ENCODE measurements at places on chromosomes 2 and 18. TPM values are rescaled to one million over a fixed set of nuclear protein-coding genes. Genes with fewer than 3 reads are reported as not detected.

- no peaks in the 10 kb centered on the region for H3K27me3 ChIP-seq
- no peak for DNase-seq
- H3K4me1 ChIP-seq = peaks cover 73% of the 10 kb centered on the region
Observed at GRCh38 chr2:233089851-233090250, 29.7 kb downstream of the INPP5D start.

DNA sequence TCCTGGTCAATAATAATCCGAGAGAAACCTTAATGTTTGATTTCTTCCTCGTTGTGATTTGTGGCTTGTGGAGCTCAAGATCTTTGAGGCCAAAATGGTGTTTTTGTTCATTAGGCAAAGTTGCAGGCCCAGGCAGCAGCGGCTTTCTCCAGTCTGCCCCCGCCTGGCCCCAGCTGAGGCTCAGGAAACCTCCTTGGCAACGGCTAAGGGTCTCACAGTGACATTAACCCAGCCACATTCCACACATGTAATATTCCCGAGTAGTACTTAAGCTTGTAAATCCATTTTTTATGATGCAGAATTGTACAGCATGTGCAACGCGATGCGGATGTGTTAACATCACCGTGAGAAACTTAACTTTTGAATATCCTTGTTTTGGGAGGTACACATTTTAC, 200.1 kb downstream of the BCL11A start:
- DNase-seq = no peak
- no peak overlapping the region for H3K27ac ChIP-seq
- H3K4me3 ChIP-seq = no peak overlapping the region
- peaks cover 13% of the 10 kb centered on the region for H3K4me1 ChIP-seq
- H3K27me3 ChIP-seq = peaks cover 30% of the 10 kb centered on the region

DNA sequence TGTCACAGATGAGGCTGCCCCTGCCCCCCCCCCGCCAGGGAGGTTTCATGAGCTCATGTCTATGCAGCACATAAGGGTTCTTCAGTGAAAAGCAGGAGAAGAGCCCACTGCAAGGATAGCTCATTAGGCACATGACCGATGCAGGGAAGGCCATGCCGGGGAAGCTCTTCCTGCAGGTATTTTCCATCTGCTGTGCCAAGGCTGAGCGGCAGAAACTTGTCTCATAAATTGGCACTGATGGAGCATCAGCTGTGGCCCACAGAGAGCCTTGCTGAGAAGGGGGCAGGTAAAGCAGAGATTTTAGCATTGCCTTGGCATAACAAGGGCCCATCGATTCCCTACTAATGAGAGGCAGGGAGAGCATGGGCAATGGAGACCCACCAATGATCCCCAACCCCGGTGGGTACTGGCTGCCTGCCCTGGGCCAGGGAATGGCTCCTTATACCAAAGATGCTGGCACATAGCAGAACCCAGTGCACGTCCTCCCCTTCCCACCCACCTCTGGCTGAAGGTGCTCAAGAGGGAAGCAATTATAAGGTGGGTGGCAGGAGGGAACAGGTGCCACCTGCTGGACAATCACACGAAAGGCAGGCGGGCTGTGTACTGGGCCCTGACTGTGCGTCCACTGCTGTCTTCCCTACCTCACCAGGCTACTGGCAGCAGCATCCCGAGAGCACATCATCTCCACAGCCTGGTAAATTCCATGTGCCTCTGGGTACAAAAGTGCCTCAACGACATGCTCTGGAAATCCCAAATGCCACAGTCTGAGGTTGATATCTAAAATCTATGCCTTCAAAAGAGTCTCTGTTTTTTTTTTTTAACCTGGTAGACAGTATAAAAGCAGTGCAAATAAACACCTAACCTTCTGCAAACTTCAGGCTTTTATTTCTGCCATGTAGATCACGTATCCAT, 41.4 kb downstream of the STEAP3 start:
- H3K4me3 ChIP-seq = no peak overlapping the region
- no peaks in the 10 kb centered on the region for H3K27me3 ChIP-seq
- H3K4me1 ChIP-seq = peaks cover 3% of the 10 kb centered on the region
- H3K27ac ChIP-seq = no peak overlapping the region

Gene CABYR
- 2.3 TPM for total RNA-seq

GRCh38 chr2:120509991-120510735, 164.2 kb downstream of the INHBB start:
- H3K27ac ChIP-seq = no peak overlapping the region
- H3K27me3 ChIP-seq = peaks cover 4% of the 10 kb centered on the region
- no peak for DNase-seq
- no peaks in the 10 kb centered on the region for H3K36me3 ChIP-seq
- no peak overlapping the region for H3K4me3 ChIP-seq

Gene ABCA12
- not detected for total RNA-seq

- H3K27ac ChIP-seq = no peak overlapping the region
- no peaks in the 10 kb centered on the region for H3K36me3 ChIP-seq
- H3K4me1 ChIP-seq = no peaks in the 10 kb centered on the region
Observed at GRCh38 chr2:59930430-59930829, 623.0 kb downstream of the BCL11A start.

Gene SLC38A11
- not detected for total RNA-seq

- H3K4me3 ChIP-seq = no peak overlapping the region
- no peaks in the 10 kb centered on the region for H3K36me3 ChIP-seq
- H3K27ac ChIP-seq = no peak overlapping the region
- peaks cover 18% of the 10 kb centered on the region for H3K27me3 ChIP-seq
- DNase-seq = no peak
Observed at GRCh38 chr2:238655974-238656722, 191.7 kb upstream of the TWIST2 start.

GRCh38 chr2:108588070-108588668, 53.9 kb downstream of the LIMS1 start:
- no peak for DNase-seq
- H3K27ac ChIP-seq = peak overlapping the region; percentile 79
- H3K4me1 ChIP-seq = peaks cover 48% of the 10 kb centered on the region
- H3K4me3 ChIP-seq = peak overlapping the region; percentile 59

DNA sequence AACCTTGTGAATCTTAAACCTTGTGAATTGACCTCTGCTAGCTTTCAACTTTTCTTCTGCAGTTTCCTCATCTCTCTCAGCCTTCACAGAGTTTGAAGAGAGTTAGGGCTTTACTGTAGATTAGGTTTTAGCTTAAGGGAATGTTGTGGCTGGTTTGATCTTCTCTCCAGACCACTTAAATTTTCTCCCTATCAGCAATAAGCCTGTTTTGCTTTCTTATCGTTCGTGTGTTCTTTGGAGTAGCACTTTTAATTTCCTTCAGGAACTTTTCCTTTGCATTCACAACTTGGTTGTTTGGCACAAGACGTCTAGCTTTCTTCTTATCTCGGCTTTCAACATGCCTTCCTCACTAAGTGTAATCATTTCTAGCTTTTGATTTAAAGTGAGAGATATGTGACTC, 2.8 kb upstream of the CDCA7 start:
- peaks cover 17% of the 10 kb centered on the region for H3K36me3 ChIP-seq
- H3K4me1 ChIP-seq = peaks cover 28% of the 10 kb centered on the region
- H3K27me3 ChIP-seq = peaks cover 54% of the 10 kb centered on the region
- no peak overlapping the region for H3K4me3 ChIP-seq

- no peak overlapping the region for H3K4me3 ChIP-seq
- no peak for DNase-seq
- H3K36me3 ChIP-seq = no peaks in the 10 kb centered on the region
- H3K27ac ChIP-seq = no peak overlapping the region
- H3K4me1 ChIP-seq = no peaks in the 10 kb centered on the region
- peaks cover 6% of the 10 kb centered on the region for H3K27me3 ChIP-seq
Observed at GRCh38 chr2:88258208-88258607, 88.1 kb downstream of the THNSL2 start.

Gene SLC5A7
- total RNA-seq = not detected

Gene RAPH1
- 0.92 TPM for total RNA-seq

- peaks cover 3% of the 10 kb centered on the region for H3K36me3 ChIP-seq
- H3K4me3 ChIP-seq = no peak overlapping the region
- H3K27ac ChIP-seq = no peak overlapping the region
Observed at GRCh38 chr2:174181368-174181767, 67.0 kb downstream of the OLA1 start.

Gene TDRD15
- 0.07 TPM for total RNA-seq

Data from natural killer cell treated with Interleukin-12 subunit alpha and Interleukin-12 subunit beta and Interleukin-15 and Interleukin-18, amount 100 ng/mL, for 72 hours (primary cell).